ENCODE measurements at places on chromosomes 5 and 9. TPM values are rescaled to one million over a fixed set of nuclear protein-coding genes. Genes with fewer than 3 reads are reported as not detected.

Gene CTXN3
- total RNA-seq = not detected

Gene FUT7
- total RNA-seq = 10.0 TPM

Gene OR1J2
- total RNA-seq = not detected

Gene ZNF366
- not detected for total RNA-seq

Gene RUSC2
- total RNA-seq = 8.3 TPM

Gene SLC9A3
- 0.21 TPM for total RNA-seq
